Chondrocyte (in vitro differentiated cells): ENCODE measurements at places on chromosomes 16 and 17.

DNA sequence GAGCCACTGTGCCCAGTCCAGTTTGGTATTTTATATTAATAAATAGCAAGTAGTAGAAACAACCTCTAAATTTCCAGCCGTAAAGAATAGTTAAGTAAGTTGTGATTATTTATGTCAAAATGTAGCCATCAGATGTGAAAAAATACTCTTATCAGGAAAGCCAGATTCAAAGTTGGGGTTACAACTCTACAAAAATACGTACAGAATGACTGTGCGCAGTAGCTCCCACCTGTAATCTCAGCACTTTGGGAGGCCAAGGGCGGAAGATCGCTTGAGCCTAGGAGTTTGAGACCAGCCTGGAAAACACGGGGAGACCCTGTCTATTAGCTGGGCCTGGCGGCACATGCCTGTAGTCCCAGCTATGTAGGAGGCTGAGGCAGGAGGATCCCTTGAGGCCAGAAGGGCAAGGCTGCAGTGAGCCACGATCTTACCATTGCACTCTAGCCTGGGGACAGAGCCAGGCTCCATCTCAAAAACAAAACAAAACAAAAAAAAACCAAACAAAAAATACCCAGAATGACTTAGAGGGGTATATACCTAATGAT lies 1.7 kb downstream of the PDP2 start:
- H3K36me3 ChIP-seq: peaks cover 11% of the 10 kb centered on the region
- H3K27me3 ChIP-seq: no peaks in the 10 kb centered on the region
- H3K27ac ChIP-seq: no peak overlapping the region
- no peak overlapping the region for H3K4me3 ChIP-seq
- no peak for DNase-seq

DNA sequence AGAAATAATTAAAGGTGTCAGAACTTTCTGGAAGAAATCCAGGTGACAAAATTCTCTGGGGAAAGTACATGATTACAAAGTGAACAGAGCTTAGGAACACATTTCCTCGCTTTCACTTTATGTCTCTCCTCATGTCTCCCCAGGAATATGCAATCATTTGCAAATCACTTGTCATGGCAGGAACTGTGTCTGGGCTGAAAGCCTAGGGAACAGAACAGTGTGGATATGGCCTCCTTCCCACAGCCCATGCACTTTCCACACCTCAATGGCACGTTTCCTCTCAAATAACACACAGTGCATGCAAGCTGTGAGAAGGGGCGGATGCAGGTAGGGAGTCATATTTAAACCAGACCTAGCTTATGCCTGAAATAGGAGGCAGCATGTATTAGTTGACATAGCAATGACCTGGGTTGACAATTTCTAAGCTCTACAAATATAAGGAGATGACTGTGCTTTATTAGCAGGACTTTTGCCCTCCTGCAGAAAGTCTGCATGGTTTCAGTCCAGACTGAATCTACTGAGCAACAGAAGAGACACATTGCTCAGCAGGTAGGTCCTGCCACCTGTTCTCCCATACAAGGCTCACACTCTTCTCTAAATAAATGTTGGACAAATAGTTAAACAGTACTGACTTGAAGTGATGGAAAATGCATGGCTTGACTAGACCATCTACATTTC lies 236.0 kb upstream of the ELAC2 start:
- DNase-seq: no peak
- H3K4me3 ChIP-seq: no peak overlapping the region
- no peaks in the 10 kb centered on the region for H3K4me1 ChIP-seq

- H3K36me3 ChIP-seq: no peaks in the 10 kb centered on the region
- peaks cover 14% of the 10 kb centered on the region for H3K27me3 ChIP-seq
- no peak overlapping the region for H3K27ac ChIP-seq
- H3K4me3 ChIP-seq: peak overlapping the region; percentile 45
- H3K4me1 ChIP-seq: peaks cover 3% of the 10 kb centered on the region
These were observed 12.6 kb upstream of the CLUH start for GRCh38 chr17:2723997-2724783.

- H3K27me3 ChIP-seq: no peaks in the 10 kb centered on the region
- no peak overlapping the region for H3K27ac ChIP-seq
- H3K4me3 ChIP-seq: peak overlapping the region; percentile 57
- H3K4me1 ChIP-seq: peaks cover 43% of the 10 kb centered on the region
- DNase-seq: no peak
These were observed 700 bp downstream of the TLCD2 start for GRCh38 chr17:1709403-1709951.

DNA sequence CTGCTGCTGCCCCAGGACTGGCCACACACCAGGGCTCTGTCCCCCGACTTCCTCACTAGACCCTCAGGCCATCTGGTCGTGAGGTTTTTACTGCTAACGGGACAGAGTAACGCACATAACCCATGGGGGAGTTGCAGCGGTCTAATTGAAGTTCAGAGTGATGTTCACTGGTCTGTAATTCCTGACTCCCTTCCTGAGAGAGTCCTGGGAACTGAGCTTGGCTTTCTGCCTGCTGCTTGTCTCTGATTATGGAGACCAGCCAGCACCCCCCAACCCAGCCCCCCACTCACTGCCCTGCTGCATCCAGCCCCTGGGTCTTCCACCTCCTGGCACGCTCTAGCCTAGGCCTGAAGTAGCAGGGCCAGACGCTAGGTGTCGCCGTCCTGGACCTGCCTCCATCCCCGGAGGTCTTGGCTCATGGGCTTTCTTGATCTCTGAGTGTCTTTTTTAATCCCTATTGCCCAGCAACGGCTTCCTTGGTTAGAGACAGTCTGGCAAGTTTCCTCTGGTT lies 192.9 kb downstream of the CCDC182 start:
- H3K36me3 ChIP-seq: peaks cover 2% of the 10 kb centered on the region
- DNase-seq: no peak

DNA sequence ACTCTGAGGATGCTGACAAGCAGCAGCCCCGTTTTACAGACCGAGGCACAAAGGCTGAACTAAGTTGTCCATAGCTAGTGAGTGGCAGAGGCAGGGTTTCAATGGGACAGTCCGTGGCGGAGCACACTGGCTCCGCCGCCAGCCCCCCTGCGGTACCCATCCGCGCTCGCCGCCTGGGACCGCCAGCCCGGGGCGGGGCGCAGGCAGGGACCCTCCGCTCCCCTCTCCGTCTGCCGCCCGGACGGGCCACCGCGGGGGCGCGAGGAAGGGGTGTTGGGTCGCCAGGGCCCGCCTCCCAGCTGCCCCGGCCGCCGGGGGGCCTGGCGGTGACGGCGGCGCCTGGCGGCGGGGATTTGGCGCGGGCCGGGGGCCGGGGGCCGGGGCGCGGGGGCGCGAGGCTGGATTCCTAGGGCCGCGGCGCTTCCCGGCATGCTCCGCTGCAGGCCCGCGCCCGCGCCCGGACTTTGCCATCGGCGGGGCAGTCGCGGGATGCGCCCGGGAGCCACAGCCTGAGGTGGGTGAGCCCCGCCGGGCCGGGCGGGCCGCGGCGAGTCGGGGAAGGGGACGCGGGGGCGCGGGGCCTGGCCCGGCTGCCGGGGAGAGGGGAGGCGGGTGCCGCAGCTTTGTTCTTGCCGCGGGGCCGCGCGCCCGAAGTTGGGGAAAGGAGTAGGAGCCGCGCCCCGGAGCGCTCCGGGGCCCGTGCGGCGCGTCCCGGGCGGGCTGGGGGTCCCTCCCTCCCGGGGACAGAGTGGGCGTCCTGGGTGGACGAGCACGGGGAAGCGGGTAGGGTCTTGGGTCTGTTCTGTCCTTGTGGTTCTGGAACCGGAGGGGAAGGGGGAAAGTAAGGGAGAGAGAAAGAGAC lies at the start of gene TMEM98:
TMEM98 (plus strand) TSS at position 430 of the 862 bp plus-strand sequence. CDS start 3,376 bp downstream, outside the sequence.
- no peak for DNase-seq
- H3K27ac ChIP-seq: no peak within 1 kb of the TSS
- H3K36me3 ChIP-seq: peaks cover 7% of the 10 kb centered on the region

DNA sequence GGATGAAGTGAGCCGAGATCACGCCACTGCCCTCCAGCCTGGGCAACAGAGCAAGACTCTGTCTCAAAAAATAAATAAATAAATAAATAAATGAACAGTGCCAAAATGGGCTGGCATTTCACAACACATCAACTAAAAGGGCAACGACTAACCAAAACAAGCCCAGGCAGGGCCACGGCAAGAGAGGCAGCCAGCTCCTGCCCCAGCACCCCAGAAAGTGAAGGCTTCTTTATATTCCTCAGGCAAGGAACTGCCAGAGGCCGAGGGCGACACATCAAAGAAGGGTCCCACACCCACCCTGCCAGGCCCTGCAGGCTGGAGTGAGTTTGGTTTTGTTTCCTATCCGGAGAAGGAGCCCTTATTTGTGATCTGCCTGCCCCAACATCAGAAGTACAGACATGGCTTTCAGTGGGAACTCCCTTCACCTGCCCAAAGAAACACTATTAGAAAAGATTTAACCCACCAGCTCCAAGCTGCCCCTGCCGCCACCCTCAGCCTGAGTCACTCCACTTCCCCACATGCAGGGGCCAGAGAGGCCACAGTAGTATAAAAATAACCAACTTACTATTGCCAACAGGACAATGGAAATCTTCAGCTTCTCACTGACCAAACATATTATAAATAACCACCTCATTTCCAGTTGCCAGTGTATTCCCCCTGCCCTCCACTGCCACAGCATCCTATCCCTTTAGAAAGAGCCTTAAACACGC lies 8.0 kb downstream of the FBXO31 start:
- H3K36me3 ChIP-seq: no peaks in the 10 kb centered on the region
- H3K4me3 ChIP-seq: peak overlapping the region; percentile 14
- H3K27ac ChIP-seq: peak overlapping the region; percentile 86
- no peaks in the 10 kb centered on the region for H3K27me3 ChIP-seq
